Tongue (tissue), 3 donors: ENCODE measurements at places on chromosomes 16 and 17. TPM values are rescaled to one million over a fixed set of nuclear protein-coding genes. Genes with fewer than 3 reads are reported as not detected.

The AXIN2 gene
- 27.8 TPM for total RNA-seq

The GLG1 gene
- 158 TPM for total RNA-seq

The SLC12A3 gene
- total RNA-seq: not detected

The HSPB9 gene
- not detected for total RNA-seq

The BAIAP3 gene
- total RNA-seq: 2.4 TPM

The ZPBP2 gene
- not detected for total RNA-seq

The PIMREG gene
- 12.3 TPM for total RNA-seq

The ATXN2L gene
- total RNA-seq: 36.0 TPM

The TBC1D3G gene
- total RNA-seq: 0.41 TPM

The LONP2 gene
- 69.3 TPM for total RNA-seq

The HSF4 gene
- total RNA-seq: 3.8 TPM

The CMTM2 gene
- not detected for total RNA-seq

The MYO15B gene
- total RNA-seq: 63.4 TPM

The GP2 gene
- not detected for total RNA-seq

The PDILT gene
- total RNA-seq: not detected

The KRT23 gene
- 26.3 TPM for total RNA-seq

The HLF gene
- total RNA-seq: 14.3 TPM

The SP6 gene
- 0.82 TPM for total RNA-seq

The PROCA1 gene
- total RNA-seq: 0.21 TPM

The RCVRN gene
- total RNA-seq: not detected

The OR3A2 gene
- total RNA-seq: 0.31 TPM

The MYH2 gene
- 1,036 TPM for total RNA-seq

The HOXB3 gene
- 3.4 TPM for total RNA-seq

The MILR1 gene
- 6.9 TPM for total RNA-seq

The CDIP1 gene
- total RNA-seq: 10.6 TPM
